ENCODE measurements at places on chromosomes 13 and 19.

DNA sequence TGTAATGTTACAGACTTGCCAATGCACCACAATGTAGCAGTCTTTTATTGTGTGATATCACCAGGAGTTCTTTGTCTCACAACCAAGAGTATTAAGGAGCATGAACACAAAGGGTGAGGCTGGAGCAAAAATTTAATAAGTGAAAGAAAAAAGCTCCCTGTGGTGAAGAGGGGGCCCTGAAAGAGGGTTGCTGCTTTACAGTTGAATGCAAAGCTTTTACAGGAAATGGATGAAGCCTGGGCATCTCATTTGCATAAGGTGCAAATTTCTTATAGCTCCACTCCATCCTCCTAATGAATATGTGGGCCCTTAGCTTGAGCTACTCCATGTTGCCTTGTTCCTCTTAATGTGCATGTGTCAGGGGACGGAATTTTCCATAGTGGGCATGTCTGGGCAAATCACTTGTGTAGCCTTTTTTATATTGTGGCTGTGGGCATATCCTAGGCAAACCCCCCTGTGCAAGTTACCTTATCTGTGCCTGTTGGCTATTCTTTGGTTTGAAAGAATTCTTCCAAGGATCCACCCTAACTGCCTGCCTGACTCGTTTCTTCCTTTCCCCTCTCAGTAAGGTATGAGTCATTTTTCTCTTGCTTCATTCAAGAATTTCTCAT is 45.3 kb upstream of the TRPC4 start:
- no peak for DNase-seq

GRCh38 chr13:43235028-43235427 is 211.6 kb downstream of the DNAJC15 start:
- DNase-seq, result no peak

- DNase-seq, result no peak
Observed at GRCh38 chr13:111916201-111916600, 150.7 kb upstream of the SOX1 start.

DNA sequence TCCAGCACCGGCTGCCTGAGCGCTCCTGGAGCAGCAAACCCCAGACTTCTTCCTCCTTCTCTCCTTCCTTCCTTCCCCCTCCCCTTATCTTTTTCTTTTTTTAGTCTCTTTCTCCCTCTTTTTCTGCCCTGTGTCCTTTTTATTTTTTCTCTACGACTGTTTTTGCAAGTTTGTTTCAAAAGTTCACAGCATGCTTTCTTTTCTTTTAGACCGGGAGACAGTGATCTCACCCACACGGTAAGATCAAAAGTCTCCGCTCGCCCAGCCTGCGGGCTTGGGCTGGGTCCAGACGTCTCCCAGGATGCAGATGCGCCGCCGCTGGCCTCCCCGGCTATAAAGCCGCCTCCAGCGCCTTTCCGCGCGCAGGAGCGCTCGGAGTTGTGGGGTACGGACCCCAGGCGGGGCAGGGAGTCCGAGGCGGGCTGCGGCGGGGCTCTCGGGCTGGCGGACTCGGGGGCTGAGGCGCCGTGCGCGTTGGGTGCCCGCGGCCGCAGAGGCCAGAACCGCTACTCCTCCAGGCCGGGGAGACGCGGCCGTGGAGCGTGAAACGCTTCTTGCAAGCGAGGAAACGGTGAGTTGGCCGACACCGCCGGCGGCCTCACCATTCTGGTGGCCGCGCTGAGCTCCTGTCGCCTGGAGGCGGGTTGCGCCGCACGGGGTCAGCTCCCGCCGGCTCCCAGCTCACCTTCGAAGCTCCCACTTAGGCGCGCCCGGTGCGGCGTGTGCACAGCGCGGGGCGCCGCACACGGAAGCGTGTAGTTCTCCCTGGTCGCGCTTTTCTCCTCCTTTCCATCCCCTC is 2.0 kb upstream of the TSHZ3 start:
- DNase-seq, result no peak

DNA sequence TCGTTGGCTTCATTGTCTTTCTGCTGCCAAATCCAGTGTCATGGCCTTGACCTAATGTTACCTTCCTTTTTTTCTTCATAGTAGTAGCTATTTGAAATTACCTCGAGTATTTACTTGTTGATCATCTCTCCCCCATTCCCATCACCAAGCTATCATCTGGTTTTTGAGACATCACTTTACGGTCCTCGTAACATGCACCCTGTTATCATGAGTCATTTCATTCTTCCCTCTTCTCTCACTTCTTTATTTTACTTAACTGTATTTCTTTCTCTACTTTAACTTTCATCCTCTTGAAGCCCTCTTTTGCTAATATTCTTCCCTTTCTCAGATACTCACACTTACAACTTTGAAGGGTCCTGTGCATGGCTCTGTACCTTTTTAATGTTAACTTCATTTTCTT is 31.8 kb downstream of the TPP2 start:
- DNase-seq, result no peak

DNA sequence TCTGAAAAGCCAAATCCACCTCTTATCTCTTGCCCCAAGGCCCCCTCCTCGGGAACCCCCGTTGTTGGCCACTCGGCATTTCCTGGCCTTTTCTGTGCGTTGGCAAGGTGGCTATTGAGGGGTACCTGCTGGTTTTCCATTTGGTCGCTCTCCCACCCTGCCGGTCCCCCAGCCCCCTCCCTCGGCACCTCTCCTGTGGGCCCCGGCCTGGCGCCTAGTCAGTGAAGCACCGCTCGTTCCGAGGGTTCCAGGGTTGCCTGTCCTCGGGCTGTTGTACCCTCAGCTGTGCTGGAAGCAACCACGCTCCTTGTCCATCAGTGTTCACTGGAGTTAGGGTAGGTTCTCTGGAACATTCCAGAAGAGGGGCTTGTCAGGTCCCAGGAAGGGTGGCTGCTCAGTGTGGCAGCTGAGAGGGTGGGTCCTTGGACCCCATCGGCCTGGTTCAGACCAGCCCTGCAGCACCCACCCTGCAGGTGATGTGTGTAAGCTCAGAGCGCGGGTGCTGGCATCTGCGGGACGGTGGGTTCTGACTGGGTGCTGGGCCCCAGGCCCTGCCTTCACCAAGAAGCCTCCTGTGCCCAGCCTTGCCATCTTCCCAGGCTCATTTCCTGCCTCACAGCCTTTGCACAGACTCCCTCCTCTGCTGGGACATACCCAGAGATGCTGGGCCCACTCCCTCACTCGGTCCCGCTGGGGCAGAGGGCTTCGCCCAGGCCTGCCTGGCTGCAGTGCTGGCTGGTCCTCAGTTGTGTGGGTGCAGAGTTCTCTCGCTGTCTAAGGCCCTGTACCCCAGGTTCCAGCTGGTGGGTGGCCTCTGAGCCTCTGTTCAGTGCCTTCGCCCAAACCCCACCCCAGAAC is 21.3 kb downstream of the NKPD1 start:
- no peak for DNase-seq

- DNase-seq, result no peak
Observed at GRCh38 chr13:105537113-105537512, 998.3 kb downstream of the EFNB2 start.

DNA sequence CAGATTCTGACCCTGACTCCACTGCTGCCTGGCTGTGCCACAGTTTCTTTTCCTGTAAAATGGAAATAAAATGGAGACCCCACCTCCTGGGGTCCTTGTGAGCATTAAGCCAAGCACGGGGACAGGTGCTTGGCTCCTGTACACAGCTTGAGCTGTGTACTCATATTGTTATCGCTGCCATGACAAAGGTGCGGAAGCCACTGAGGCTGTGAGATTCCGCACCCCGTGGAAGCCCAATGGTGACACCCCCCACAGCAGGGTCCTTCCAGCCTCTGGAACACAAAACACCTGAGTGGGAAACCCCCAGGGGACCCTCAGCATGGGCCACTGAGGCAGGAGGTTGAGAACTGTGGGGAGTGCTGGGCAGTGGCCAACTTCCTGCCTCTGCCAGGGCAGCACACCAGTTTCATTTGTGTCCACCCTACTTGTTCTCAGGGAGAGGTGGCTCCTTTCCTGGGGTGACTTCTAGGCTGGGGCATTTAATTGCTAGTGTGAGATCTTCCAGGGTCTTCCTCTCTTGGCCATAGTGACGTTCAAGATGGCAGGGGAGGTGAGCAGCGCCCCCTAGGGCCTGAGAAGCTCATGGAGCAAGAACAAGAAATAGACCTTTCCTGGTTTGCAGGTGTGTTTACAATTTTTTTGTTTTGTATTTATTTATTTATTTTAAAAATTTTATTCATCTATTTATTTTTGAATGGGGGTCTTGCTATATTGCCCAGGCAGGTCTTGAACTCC is 5.4 kb upstream of the JSRP1 start:
- DNase-seq, result no peak

DNA sequence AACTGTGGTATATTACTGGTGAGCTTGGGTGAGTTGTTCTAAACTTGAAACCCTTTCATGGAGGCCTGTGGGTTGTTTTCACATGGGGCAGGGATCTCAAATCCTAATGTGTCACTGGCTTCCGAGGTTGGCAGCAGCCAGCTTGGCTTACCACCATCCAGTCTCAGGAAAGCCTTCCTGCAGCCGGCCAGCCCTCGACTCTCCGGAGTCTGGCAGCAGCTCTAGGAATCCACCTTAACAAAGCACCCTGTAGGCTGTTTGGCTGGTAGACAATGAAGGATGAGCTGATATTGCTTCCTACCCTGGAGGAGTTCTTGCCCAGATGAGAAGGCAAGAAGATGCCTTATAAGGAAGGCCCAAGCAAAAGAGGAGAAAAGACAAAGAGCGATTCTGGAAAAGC is 188.3 kb downstream of the KLF12 start:
- DNase-seq, result no peak

- DNase-seq, result no peak
Observed at GRCh38 chr19:2315818-2316353, 7.9 kb upstream of the LINGO3 start.

- DNase-seq, result no peak
Observed at GRCh38 chr13:63249411-63250187, 1834.0 kb upstream of the PCDH20 start.

- no peak for DNase-seq
Observed at GRCh38 chr13:32938907-32939306, 77.3 kb upstream of the KL start.

DNA sequence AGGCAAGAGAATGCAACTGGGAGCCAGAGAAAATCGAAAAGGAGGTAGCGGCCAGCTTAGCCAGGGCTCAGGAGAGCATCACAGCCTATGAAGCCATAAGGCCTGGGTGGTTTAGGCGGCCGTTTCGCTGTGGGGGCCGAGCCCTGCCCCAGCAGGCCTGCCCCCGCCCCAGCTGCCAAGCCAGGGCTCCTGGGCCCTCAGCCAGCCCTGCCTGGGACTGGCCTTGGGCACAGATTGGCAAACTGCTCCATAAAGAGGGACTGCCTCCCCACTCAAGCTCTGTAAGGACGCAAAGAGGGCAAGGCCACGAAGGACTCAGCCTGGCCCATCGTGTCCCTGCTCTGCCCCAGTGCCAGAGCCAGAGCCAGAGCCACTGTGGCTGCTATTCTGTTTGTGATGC is 10.2 kb downstream of the ZNF653 start:
- no peak for DNase-seq

GRCh38 chr13:22141716-22142115 is 470.8 kb downstream of the FGF9 start:
- no peak for DNase-seq

DNA sequence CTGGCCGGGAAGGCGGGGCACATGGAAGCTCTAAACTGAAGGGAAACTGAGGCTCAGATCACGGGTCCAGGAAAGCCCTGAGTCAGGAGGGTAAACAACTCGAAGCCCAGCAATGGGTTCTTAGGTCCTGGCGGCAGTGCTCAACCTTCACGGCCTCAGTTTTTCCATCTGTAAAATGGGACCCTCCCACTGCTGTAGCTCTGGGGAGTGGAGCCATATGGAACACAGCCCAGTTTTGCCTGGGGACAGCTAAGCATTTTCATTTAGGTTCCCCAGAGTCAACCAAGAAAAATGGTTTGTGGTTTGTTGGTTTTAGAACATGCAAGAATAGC is 30.4 kb downstream of the CEBPG start:
- DNase-seq, result no peak

- no peak for DNase-seq
Observed at GRCh38 chr19:48873476-48874302, 1.5 kb downstream of the PPP1R15A start.

- DNase-seq, result no peak
Observed at GRCh38 chr13:52644108-52644507, 1.9 kb downstream of the HNRNPA1L2 start.

- DNase-seq, result no peak
Observed at GRCh38 chr13:41658057-41658661, 200.8 kb downstream of the RGCC start.

- DNase-seq, result no peak
Observed at GRCh38 chr13:95541308-95541707, 11.2 kb upstream of the CLDN10 start.

GRCh38 chr19:39303373-39304184 is 7.4 kb downstream of the IFNL1 start:
- no peak for DNase-seq

- no peak for DNase-seq
Observed at GRCh38 chr19:30590596-30591229, 218.5 kb downstream of the ZNF536 start.

GRCh38 chr19:38848299-38849146 is 1.3 kb downstream of the HNRNPL start:
- no peak for DNase-seq

DNA sequence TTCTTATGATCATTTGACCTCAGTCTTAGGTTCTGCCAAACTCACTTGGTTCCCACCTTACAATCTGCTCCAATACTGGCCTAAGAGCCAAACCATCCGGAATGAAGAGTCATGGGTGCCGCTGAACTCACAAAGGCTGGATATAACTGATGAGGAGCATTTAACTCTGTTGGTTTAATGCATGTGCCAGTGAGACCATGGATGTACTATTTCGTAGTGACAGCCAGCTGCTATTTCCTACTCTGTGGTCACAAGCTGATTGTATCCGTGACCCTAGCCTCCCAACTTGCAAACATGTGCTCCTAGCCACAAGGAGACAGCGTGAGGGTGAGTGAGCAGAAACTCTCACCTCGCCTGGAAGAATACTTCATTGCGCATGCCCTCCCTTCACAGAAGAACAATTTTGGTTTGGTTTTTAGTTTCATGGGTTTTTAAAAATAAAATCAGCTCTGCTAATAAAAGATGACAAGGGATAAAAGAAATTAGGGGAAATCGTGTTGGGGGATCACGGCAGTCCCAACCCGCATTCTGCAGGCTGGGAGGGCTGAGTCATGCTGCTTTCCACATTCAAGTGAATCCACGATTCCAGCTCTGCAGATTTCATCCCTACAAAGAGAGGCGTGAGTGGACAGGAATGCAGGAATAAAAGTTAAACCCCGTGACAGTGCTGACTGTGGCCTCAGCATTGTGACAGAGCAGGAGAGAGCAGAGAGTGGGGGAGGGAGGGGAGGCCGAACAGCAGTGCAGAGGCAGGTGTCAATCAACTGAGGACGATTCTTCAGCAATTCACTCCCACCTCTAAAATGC is 66.8 kb upstream of the RAP2A start:
- DNase-seq, result no peak

DNA sequence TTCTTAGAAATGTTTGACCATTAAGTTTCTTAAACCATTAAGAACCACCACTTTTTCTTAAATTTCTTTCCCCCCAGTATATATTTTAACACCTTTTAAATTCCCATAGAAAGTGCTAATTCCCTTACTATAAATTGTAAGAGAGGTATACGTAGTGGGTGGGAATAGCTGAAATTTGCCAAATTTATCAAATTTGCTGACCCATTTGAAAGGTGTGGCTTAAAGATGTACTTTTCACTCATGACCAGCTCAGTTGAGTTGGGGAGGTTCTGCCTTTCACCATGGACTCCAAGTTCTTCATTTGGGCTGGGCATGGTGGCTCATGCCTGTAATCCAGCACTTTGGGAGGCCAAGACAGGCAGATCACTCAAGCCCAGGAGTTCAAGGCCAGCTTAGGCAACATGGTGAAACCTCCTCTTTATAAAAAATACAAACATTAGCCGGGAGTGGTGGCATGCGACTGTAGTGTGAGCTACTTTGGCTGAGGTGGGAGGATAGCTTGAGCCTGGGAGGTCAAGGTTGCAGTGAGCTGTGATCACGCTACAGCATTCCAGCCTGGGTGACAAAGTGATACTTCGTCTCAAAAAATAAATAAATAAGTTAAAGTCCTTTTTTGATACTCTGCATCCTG is 133.2 kb downstream of the MRPL57 start:
- DNase-seq, result no peak
